Hematopoietic multipotent progenitor cell treated with erythropoietin and hydrocortisone succinate and interleukin-3 and kit ligand, for 8 days (in vitro differentiated cells): ENCODE measurements at places on chromosomes 3 and 15.
A peak's percentile ranks its signal among the peaks of the same experiment; 100 is the strongest.

- DNase-seq: peak; percentile 86
Observed at GRCh38 chr3:98039322-98040024, 4.4 kb upstream of the GABRR3 start.

- no peak for DNase-seq
Observed at GRCh38 chr3:188580223-188580622, 426.3 kb downstream of the LPP start.

DNA sequence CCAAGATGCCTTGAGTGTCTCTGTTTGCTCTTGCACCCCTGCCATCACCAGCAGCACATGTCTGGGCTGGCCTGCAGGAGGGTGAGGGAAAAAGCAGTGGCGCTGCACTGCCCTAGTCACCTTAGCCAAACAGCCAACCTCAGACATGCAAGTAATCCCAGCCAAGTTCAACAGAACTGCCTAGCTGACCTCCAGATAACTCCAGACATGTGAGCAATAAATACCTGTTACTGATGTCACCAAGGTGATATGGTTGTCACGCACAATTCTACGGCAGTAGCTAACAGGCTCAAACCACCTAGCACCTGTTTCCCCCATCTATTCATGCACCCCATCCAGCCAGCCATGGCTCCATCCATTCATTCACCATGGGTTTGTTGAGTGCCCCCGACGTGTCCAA, 99.9 kb downstream of the SRGAP3 start:
- DNase-seq: no peak

DNA sequence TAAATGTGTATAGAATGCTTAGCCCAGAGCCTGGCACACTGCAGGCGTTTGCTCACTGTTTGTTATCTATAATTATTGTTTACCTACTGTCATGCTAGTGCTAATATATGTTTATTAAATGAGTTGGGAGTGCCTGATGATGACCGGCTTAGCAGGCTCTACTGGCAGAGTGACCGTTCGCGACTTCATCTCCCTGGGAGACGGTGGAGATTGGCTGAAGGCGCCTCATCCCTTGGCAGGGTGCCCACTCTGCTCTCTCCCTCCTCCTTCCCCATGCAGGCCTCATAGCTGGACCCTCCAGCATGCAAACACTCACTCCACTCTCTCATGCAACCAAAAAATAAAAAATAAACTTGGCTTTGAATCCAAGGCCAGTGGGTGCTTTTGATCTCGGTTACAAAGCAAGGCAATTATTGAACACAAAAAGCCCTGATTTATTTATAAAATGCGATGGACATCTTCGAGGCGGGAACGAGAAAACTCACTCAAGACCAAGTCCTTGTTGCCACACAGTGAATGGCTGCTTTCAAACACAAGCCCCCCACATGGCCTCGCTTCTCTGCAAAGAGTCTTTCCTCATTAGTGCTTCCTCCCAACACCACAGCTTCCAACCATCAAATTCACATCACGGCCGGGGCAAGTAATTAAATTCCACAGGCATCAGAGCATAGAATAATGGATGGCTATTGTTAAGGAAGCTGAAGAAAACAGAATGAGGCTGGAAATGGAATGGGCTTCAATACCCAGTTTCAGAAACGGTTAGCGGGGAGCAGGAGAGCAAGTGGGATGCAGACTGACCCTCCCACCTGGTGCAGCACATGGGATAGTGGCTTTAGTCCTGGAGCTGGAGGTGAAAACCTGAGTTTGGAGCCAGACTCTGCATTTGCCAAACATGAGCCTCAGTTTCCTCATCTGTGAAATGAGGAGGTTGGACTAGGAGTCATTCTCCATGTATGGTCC, 135.7 kb upstream of the RAD18 start:
- no peak for DNase-seq

DNA sequence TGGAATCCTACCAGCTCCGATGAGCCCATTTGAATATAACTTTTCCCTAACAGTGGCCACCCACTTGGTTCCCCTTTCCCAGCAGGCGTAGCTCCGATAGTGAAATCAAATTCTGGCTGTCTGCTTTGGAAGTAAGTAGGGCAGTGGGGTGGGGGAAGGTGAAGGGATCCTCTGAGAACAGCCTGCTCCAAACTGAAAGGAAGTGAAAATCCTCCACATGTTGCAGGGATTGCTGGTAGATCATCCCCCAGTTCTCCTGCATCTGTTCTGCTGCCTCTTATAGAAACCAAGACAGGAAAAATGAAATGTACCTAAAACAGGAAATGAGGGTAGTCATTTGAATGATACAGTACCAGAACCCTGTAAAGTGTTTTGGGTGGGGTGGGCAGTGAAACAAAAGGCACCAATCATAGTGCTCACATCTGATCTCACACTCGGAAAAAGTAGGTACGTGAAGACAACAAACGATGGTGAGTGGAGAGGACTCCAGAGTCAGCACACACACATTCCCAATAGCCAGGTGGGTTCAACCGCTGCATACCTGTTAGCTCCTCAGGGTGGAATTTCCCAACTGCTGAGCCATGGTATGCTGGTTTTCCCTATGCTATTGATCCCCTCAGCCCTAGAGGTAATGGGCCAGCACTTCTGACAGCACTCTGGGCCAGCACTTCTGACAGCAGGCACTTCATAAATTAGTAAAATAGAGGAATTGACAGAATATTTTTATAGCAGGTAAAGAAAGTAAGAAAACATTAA, 304.9 kb upstream of the ADAMTS9 start:
- DNase-seq: no peak

- DNase-seq: peak; percentile 14
Observed at GRCh38 chr15:35626571-35627318, 80.8 kb upstream of the DPH6 start.

- no peak for DNase-seq
Observed at GRCh38 chr3:26840272-26840870, 217.8 kb downstream of the LRRC3B start.

- DNase-seq: peak; percentile 95
Observed at GRCh38 chr3:196971094-196971698, 2.6 kb upstream of the PIGZ start.

DNA sequence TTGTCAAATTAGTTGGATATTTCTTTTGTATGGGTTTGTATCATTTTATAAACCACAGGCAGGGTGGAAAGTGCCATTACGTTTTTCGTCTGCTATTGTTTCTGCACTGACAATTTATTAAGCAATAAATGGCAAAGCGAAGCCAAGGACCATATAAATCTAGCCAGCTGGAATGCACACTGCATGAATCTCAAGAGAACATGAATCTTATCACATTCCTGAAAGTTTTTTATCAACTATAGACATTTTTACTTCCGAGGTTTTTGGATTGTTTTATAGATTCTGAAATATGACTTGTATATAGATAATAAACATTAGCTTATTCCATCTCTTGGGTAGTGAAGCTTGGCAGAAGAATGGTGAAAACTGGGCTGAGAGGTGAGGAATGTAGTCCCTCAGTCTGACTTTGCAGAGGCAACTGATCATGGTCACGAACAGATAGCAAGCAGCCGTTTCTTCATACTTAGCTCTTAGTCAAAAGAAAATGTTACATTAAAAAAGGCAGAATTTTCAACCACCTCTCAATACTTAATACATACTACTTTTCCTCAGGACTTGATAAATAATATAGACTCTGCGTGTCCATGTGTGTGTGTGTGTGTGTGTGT, 102.7 kb downstream of the OSBPL10 start:
- no peak for DNase-seq

DNA sequence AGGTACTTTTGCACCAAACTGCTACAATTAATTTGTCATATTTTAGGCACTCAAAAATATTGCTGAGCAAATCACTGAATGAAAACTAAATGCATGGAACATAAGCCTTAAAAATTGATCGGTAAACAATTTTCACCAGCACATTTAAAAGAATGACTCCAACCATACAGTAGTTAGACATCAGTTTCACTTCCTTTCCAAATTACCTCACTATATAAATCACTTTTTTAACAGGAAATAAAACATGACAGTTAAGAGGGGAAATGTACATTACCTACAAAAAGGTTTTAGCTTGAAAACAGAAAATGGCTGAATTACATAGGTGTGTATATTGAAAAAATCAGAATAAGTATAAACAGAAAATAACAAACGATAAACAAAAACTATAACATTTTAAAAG, 108.4 kb downstream of the SERPINI1 start:
- DNase-seq: no peak

DNA sequence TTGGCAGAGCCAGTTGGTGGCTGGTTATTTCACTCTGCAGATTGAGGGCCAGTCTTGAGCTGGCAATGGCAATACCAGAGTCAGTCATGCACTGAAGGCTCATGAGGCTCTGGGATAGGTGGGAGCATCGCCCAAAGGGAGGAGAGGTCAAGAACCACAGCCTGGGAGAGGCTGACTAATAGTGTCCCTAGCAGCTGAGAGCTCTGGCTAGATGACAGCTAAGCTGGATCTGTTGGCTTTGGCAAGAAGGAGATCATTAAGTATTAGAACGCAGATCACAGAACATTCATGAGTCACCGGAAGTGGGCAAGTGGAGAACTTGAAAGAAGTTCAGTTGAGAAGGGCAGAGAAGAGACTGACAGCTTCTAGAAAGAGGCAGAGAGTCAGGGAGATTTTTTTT, 521.1 kb downstream of the NR2F2 start:
- no peak for DNase-seq

DNA sequence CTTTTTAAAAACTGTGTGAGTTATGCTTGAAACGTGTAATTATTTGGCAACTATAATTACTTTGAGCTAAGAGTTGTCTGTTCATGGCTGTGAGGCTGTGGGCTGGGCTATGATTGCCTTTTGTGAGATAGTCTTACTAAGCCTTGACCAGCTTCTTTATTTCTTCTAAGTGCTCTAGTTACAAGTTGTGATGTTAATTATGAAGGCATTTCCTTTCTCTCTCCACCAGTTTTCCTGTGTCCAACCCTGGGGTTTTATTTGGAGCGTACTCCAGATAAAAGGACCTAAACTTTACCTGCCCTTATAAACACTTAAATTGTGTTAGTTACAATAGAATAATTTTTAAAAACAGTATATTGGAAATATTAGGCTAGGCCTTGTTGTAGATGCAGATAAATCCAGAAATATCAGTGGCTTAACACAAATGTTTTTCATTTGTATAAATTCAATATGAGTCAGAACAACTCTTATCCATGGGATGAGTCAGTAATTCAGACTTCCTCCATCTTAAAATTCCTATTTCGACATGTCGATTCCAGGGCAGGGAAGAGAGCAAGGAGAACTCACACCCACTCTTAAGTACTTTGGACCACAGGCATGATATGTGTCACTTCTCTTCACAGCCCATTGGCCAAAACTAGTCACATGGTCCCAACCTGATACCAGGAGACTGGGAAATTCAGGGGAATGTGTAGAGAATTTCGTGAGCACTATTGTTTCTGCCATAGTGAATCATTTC, 17.0 kb downstream of the TMEM62 start:
- no peak for DNase-seq

DNA sequence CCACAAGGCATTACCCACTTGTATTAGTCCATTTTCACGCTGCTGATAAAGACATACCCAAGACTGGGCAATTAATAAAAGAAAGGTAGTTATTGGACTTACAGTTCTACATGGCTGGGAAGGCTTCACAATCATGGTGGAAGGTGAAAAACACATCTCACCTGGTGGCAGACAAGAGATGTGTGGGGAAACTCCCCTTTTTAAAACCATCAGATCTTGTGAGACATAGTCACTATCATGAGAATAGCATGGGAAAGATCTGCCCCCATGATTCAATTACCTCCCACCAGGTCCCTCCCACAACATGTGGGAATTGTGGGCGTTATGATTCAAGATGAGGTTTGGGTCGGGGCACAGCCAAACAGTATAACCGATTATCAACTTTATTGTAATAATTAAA, 17.0 kb upstream of the CMC1 start:
- DNase-seq: no peak

- DNase-seq: no peak
Observed at GRCh38 chr3:73697020-73697419, 72.3 kb upstream of the PDZRN3 start.

GRCh38 chr3:175564363-175564762, 705.2 kb downstream of the NAALADL2 start:
- DNase-seq: no peak

- DNase-seq: no peak
Observed at GRCh38 chr15:40232625-40233070, 6.2 kb upstream of the PAK6 start.
